ENCODE measurements at places on chromosomes 3 and 15. TPM values are rescaled to one million over a fixed set of nuclear protein-coding genes. Genes with fewer than 3 reads are reported as not detected.

DNA sequence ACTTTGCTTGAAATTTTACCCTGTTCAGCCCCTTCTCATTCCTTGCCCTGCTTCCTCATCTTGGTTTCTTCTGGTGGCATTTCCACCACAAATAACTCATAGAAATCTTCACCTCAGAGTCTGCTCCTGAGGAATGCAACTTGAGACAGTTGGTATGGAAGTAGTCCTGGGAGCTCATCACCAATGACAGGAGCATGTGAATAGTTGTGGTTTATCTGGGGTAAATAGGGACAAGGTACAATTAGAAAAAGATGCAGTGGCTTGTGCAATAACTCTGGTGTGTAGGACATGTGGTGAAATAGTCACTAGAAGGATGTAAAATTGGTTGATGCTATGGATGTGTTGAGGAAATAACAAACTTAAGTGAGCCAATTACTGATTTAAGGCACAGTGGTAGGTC, 72.7 kb upstream of the CHRNA7 start:
- no peak for DNase-seq

DNA sequence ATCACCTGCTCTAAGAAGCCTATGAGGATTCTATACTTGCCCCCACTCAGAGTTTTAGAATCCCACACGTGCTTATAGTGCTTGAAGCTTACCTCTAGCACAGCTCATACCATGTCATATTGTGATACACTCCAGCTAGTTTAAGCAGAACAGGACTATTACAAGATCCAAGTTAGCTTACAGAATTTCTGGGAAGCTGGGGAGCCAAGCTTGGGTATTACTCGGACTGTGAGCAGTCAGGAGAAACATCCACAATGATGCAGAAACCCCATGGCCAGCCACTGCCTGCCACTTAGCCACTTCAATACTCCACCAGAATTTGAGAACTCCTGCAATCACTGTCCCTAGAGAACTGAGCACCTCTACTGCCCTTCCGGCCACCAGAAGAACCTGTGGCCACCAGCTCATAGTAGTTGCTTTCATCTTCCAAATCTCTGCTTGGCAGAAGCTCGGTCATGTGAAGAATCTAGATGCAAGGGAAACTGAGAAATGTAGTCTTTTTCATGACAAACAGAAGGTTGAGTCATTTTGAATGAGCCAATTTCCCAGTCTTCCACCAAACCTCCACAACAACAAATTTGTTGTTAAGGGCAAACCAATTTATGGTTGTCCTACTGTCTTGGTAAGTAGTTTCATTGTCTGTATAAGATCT, 27.7 kb upstream of the SSR3 start:
- no peak for DNase-seq

GRCh38 chr3:53164911-53165310, 3.9 kb downstream of the PRKCD start:
- no peak for DNase-seq

DNA sequence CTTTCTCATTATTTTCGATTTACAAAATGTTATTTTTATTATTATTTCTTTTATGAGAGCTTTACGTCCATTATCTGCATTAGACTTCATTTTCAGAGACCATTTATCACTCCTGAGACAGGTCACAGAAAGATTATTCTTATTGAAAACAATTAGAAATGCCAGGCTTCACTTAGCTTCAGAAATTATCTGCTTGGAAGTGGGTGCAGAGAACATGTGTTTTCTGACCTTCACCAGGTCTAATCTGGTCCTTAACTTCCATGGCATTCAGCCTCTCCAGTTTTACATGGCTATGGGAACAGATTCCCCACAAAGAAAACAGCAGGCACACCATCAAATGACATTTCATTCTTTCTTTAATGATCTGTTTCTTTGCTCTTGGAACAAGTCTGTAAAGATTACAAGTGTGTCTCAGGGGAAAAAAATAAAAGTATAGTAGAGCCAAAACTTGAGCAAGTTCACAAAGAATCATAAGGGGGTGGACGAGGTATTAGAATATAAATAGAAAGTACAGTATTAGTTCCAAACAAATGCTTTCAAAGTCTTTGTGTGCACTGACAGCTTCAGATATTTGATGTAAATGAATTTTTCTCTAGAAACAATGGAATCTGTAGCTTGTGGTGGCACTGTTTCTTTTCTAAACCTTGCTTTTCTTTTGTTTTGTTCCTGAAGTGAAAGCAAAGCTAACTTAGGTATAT, 294.2 kb upstream of the MEIS2 start:
- no peak for DNase-seq

DNA sequence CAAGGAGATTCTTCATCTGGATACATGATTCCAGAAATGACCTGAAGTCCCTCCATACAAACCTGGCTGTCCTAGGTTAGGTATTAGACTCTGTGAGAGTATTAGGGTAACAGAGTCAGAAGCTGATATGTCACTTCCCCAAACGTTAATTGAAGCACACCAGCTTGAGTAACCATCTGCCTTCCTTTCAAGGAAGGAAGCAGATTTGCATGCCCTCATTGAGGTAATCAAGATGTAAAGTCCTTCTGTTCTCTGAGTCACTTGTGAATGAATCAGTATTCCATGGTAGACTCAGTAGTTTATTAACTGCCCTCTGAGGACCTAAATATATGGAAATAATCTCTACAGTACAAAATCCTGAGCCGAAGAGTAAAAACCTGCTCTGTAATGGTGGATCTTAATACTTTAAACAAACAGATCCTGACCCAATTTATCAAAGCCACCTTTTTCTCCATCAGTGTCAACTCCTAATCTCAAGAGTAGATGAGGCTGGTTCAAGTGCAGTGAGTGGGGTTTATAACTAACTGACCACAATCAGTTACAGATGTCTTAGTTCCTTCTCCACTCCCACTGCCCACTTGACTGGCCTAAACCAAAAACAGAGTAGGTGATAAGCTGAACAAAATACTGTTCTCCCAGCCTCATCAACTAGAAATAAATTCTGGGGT, 246.2 kb upstream of the CHRM5 start:
- no peak for DNase-seq

GRCh38 chr3:150216041-150216811, 191.9 kb upstream of the TSC22D2 start:
- DNase-seq: no peak

Gene LINGO1
- total RNA-seq: not detected

Gene ZNF774
- total RNA-seq: 2.0 TPM

Gene MINAR1
- total RNA-seq: 0.39 TPM

DNA sequence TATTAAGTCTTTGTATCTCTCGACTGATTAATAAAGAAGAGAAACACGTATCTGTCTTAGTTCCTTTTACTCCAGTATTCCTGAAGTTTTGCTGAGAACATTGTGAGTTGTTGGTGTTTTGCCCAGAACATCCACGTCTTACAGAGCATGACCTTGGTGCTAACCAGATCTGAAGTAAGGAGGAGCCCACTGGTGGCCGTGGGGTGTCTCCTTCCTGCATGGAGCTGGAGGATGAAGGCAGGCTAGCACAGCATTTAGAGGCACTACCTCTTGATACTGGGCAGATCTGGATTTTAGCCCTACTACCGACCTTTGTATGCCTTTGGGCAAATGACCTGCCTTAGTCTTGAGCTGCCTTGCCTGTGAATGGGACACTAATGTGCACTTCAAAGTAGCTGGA, 28.9 kb upstream of the ESYT3 start:
- DNase-seq: no peak

DNA sequence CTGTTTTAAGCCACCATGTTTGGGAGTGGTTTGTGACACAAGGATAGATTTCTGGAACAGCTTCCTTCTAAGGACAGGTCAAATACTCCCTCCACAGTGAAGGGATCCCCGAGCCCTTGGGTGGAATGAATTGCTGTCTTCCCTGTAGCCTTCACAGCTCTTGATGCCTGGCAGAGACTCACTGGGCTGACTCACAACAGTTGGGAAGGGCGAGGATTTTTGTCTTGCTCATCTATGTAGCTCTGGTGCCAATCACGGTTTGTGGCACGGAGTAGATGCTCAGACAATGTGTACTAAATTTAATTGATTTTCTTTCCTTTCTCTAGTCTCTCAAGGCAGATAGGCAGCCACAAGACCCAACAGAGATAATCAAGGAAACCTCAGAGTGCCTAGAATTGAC, 27.0 kb downstream of the CRYGS start:
- peak; percentile 41 for DNase-seq

Gene SLC6A1
- total RNA-seq: not detected

Gene MOBP
- not detected for total RNA-seq

- DNase-seq: no peak
Measured at GRCh38 chr3:23153436-23153835, 49.7 kb upstream of the UBE2E2 start.

DNA sequence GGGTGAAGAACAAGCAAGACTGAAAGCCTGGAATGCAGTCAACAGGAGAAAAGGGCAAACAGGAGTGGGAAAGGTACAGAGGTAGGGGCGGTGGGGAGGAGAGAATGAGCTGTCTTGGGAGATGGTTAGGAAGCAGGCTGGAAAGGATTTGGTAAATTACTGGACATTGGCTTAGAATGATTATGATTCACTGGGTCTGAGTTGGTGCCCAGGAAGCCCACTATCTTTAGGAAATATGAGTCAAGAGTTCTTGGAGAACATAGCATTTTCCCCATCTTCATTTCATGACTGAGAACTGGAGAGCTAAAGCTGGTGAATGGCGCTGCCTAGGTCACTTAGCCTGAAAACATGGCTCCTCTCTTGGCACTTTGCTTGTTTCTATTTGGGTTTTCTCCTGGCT, 74.7 kb upstream of the C3orf80 start:
- no peak for DNase-seq

DNA sequence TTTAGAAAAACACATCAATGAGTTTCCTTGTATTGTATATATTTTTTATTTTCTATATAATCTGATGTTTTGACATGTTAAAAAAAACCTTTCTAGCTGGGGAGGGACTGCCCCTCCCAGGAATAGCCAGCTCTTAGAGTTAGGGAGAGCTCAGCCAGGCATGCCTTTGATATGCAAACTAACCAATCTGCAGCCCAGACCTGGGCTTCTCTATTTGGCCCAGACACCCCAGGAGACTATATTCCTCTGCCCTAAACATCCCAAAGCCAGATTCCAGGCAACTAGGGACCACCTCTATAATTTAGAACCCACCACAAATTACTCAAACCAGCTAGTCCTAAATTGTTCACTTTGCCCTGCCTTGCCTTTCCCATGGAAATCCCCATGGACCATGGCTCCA, 390.9 kb upstream of the ADAMTS9 start:
- no peak for DNase-seq

GRCh38 chr3:115627180-115628074, 4.1 kb downstream of the GAP43 start:
- DNase-seq: no peak

DNA sequence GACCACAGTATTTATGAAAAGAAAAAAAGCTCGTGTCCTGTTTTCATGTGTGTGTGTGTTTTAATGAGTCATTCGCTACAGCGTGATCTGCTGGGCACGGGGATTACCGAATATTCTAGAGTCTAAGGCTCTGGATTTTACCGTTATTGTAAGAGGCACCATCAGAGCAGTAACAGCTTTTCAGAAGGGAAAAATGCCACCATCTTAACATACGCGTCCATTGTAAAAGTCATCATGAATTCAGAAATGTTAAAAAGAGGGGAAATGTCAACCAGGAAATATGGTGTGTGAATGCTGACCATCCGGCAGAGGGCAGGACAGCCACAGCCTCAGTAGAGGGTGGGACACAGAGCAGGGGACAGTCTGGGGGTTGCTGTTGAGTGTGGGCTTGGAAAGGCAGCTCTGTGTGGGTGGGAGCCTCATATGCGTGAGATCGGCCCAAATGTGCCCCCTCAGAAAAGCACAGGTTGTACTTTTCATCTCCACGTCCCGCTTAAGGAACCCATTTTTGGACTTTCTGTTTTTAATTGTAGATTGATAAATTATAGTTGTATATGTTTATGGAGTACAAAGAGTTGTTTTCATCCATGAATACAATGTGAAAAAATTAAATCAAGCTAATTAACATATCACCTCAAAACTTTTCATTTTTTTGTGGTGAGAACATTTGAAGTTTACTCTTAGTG, 69.6 kb downstream of the ASB7 start:
- DNase-seq: no peak

GRCh38 chr3:24351779-24352469, 142.7 kb downstream of the THRB start:
- no peak for DNase-seq

Gene SLC2A2
- total RNA-seq: not detected

- no peak for DNase-seq
Measured at GRCh38 chr3:39211332-39212130, 19.1 kb upstream of the XIRP1 start.

GRCh38 chr15:29518442-29518841, 248.8 kb upstream of the NSMCE3 start:
- DNase-seq: no peak

DNA sequence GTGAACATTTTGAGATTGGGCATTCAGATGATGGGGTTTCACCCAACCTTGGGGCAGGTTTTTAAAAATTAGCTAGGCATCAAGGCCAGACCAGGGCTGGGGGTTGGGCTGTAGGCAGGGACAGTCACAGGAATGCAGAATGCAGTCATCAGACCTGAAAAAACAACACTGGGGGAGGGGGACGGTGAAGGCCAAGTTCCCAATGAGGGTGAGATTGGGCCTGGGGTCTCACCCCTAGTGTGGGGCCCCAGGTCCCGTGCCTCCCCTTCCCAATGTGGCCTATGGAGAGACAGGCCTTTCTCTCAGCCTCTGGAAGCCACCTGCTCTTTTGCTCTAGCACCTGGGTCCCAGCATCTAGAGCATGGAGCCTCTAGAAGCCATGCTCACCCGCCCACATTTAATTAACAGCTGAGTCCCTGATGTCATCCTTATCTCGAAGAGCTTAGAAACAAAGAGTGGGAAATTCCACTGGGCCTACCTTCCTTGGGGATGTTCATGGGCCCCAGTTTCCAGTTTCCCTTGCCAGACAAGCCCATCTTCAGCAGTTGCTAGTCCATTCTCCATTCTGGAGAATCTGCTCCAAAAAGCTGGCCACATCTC, 6.1 kb downstream of the RHO start:
- no peak for DNase-seq

DNA sequence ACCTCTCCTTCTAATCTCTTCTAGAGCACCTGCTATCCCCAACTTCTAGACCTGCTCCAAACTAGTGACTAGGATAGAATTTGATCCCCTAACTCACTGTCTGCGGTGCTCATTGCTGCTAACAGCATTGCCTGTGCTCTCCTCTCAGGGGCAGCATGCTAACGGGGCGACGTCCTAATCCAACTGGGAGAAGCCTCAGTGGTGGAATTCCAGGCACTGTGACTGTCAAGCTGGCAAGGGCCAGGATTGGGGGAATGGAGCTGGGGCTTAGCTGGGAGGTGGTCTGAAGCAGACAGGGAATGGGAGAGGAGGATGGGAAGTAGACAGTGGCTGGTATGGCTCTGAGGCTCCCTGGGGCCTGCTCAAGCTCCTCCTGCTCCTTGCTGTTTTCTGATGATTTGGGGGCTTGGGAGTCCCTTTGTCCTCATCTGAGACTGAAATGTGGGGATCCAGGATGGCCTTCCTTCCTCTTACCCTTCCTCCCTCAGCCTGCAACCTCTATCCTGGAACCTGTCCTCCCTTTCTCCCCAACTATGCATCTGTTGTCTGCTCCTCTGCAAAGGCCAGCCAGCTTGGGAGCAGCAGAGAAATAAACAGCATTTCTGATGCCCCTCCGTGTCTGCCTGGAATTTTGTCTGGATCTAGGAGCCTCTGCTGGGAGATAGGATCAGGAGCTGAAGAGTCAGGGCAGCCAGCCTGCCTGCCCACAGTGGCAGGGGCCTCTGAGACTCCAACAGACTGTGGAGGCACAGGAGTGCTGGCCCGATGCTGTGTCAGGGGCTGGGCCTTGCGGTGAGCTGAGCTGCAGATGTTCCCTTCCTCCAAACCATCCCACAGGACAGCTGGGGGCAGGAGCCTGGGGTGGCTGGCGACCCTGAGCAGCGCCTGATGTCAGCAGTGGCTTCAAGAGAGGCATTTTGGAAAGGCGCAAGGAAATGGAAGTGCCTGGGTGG, 3.0 kb downstream of the ISLR start:
- DNase-seq: no peak

Gene VILL
- 12.1 TPM for total RNA-seq

Gene GOLGA6L7
- total RNA-seq: not detected
